ENCODE measurements at places on chromosomes 3 and 15.

- DNase-seq, result no peak
These were observed 24.2 kb downstream of the PXYLP1 start for GRCh38 chr3:141255846-141256261.

GRCh38 chr3:72141264-72141663 lies 356.3 kb upstream of the PROK2 start:
- no peak for DNase-seq

GRCh38 chr15:88833731-88834100 lies 30.5 kb downstream of the ACAN start:
- DNase-seq, result no peak

- no peak for DNase-seq
These were observed 20.2 kb downstream of the CFAP91 start for GRCh38 chr3:119723022-119723421.

GRCh38 chr3:141840737-141841544 lies 35.5 kb upstream of the ATP1B3 start:
- no peak for DNase-seq

GRCh38 chr3:45975686-45976085 lies 19.9 kb downstream of the FYCO1 start:
- no peak for DNase-seq

GRCh38 chr15:99925661-99926461 lies 192.6 kb upstream of the LYSMD4 start:
- DNase-seq, result no peak

DNA sequence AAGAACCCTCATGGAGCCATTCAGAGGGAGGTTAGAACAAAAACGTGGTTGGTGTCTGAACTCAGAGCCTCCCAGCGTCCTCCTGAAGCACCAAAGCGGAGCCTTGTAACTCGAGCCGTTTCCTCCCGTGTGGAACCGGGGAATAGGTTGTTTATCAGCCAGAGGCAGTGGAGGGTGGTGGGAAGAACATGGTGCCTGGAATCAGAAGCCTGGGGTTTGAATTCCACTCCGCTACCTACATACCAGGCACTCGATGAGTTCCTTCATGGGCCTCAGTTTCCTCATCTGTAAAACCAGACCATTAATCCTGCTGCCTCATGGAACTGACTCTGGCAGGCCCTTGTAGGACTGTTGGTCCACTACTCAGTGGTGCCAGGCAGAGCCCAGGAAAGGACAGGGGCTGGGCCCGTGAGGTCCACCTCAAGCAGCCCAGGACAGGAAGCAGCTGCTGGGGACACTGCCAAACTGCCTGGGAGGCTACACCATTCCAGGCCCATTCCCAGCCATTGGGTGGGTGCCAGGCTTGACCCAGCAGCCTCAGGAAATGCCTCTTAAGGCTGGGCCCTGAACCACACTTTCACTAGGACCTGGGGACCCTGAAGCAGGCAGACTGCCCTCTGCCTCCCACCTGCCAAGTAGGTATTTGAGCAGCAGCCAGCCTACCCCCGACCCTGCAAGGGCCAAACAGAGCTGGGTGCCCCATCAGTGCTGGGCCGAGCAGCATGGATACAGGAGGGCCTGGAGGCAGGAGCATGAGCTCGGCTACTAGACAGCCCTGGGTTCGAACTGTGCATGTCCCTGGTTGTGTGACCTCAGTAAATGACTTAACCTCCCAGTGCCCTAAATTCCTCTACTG lies 33.4 kb downstream of the PRKCD start:
- no peak for DNase-seq

DNA sequence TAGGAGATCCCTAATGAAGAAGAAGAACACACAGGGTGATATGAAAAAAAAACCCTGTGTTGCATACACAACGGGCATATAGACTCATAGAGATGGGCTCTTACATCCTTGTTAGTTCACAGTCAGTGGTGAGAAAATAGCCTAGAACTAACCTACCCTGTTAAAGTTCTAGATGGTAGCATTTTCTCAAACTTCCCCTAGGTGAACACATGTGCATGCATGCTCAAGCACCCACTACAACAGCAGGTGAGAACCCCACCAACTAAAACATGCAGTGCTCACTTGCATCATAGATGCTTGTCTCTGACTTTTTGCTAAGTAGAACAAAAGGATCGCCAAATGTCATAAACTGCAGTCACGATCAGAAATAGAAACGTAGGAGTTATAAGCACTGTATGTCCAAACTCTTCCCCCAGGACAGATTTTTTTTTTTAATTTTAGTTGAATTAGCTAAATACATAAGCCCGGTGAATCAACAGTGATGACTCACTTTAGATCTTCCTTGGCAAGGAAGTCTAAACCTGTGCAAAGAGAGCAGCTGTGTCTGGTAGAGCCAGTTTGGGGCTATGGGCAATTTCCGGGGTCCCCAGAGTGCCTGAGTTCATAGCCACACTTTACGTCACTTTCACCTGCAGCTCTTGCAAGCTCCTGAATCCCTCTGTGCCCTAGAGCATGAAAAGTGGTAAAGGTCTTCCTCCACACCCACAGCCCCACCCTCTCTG lies 96.2 kb upstream of the SEMA6D start:
- no peak for DNase-seq

DNA sequence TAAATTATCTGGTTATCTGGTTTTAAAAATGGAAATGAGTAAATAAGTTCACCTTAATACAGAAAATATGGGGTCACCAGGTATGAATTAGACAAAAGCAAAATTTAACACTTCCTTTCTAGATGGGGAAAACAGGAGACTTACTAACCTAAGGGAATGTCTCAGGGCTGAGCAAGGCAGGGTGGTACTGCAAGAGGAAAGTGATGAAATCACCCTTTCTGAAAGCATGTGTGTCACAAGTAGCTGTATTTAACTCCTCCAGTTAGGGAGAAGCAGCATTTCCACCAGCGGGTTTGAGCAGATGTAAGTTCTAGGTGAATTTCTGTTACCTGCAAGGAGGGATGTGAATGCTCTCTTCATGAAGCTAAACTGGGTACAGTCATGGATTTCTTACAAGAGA lies 629.1 kb downstream of the MECOM start:
- no peak for DNase-seq

DNA sequence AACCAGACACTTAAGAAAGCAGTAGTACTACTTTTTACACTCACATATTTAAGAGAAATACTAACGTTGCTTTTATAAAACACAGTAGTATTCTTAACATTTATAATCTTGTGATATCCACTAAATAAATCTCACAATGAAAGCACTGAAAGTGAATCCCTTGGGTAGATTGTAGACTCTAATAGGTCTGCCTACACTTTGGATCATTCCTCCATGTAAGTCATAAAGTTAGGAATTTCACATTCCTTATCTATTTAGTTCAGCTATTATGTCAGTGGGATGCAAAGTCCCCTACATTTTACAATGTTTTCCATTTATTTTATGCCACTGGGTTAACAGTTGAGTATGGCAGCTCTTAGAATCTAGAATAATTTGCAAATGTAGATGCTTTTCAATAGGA lies 330.7 kb downstream of the LSAMP start:
- no peak for DNase-seq

GRCh38 chr15:64856429-64857145 lies 14.9 kb downstream of the PLEKHO2 start:
- no peak for DNase-seq

DNA sequence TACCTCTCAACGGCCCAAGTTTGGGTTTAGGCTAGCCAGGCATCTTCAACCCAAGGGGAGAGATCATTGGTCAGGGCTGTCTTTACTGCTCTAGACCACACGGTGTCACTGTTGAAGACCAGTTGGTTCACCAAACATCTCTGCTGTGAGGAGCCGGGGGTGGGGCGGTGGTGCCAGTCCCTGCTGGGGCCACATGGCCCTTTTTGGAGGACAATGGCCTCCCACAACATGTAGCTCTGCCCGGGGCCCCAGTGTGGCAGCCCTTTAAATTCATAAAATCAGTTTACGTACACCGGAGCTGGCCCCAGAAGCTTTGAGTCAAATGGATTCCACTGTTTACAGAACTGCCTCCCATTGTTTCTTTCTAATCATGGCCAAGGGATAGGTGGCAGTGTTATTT lies 19.1 kb upstream of the TM4SF18 start:
- DNase-seq, result peak; percentile 17
